ENCODE measurements at places on chromosomes 6 and 20.

DNA sequence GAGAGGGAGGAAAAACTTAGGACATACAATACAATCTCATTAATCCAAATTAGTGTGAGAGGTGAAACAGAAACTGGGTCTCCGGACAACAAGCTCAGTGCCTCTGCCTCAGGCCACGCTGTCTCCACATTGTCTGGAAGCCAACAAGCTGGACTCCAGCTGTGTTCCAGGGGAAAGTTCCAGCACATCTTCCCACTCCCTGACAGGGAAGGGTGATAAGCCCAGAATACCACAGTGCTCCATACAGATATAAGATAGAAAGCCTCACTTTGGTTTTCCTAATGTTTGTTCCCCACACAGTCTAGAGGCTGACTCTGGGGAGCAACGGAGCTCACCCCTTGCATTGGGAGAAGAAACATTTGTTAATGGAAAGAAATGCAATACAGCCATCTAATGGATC, 117.1 kb upstream of the SPTLC3 start:
- DNase-seq = no peak

- no peak for DNase-seq
These were observed 327.0 kb downstream of the C6orf118 start for GRCh38 chr6:164982389-164982788.

DNA sequence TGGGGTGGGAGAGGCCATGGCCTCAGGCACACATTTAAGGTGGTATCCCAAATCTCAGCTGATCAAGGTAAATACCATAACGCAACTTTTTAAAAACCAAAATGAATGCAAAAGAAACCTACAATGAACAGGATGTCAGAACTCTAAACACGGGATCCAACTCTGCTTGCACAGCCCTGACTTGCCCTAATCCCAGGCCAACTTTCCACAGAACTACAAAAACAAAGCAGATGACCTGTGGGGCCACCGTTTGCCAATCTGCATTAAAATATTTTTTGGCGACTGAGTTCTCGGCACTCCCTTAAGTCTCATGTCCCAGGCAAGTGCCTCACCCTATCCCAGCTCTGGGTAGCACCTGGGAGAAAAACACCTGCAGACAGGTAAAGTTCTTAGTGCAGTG, 110.5 kb downstream of the ZFP64 start:
- DNase-seq = no peak

DNA sequence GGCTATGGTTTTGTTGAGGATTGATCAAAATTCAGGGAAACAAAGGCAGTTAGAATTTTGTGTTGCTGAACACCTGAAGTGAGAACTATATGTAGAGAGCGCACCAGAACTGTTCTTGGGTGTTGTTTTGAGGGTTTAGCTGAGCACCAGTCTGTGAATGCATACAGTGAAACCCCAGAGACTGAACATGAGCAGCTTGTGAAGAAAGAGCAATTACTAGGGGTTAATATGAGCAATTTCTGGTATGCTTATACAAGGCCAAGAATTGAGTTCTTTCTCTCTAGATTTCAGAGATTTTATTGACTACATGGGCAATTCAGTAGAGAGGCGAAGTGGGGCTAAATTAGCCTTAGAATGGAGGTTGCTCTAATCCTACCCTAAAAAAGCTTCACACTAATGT, 93.9 kb downstream of the CD2AP start:
- DNase-seq = no peak

GRCh38 chr6:108132863-108133262, 33.0 kb upstream of the NR2E1 start:
- DNase-seq = no peak

- DNase-seq = no peak
These were observed 191.7 kb downstream of the ESR1 start for GRCh38 chr6:151999194-151999593.

Data from GM10248 (cell line).